Thoracic aorta (tissue), 2 donors: ENCODE measurements at places on chromosomes 3 and 15. TPM values are rescaled to one million over a fixed set of nuclear protein-coding genes. Genes with fewer than 3 reads are reported as not detected.

The BNIP2 gene
- 126 TPM for total RNA-seq

The JAGN1 gene
- total RNA-seq, result 21.5 TPM

GRCh38 chr3:55066551-55067047 is 138.7 kb upstream of the LRTM1 start:
- H3K27ac ChIP-seq, result no peak overlapping the region

GRCh38 chr3:76570436-76571057 is 469.4 kb upstream of the ROBO2 start:
- H3K4me3 ChIP-seq, result no peak overlapping the region
- no peak overlapping the region for H3K27ac ChIP-seq
- DNase-seq, result no peak
- H3K27me3 ChIP-seq, result no peaks in the 10 kb centered on the region
- no peaks in the 10 kb centered on the region for H3K4me1 ChIP-seq

- no peak overlapping the region for H3K4me3 ChIP-seq
- H3K27ac ChIP-seq, result no peak overlapping the region
- H3K27me3 ChIP-seq, result no peaks in the 10 kb centered on the region
- no peaks in the 10 kb centered on the region for H3K36me3 ChIP-seq
- peaks cover 16% of the 10 kb centered on the region for H3K4me1 ChIP-seq
- no peak for DNase-seq
These were observed 106.5 kb downstream of the KLF13 start for GRCh38 chr15:31433091-31433490.

GRCh38 chr3:98021830-98022560 is 13.1 kb downstream of the GABRR3 start:
- no peaks in the 10 kb centered on the region for H3K27me3 ChIP-seq
- H3K27ac ChIP-seq, result no peak overlapping the region
- no peak overlapping the region for H3K4me3 ChIP-seq
- DNase-seq, result no peak
- no peaks in the 10 kb centered on the region for H3K4me1 ChIP-seq

DNA sequence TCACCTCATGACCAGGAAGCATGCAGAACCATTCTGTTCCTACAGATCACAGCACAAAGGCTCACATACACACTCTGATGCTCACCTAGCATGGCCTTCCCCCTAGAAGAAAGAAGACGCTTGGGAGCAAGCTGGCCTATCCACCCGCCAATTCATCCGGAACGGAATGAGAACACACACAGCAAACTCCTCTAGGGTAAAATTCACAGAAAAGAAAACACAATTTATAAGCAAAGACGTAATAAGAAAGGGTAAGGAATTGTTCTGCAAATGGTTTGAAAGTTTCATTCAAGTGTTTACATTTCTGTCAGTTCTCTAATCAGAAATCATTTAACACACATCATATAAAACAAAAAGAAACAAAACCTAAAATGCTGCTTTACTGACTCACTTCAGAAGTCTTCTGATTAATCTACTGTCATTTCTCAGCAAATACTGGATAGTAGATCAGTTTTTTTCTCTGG is 218.1 kb downstream of the OSBPL10 start:
- H3K36me3 ChIP-seq, result no peaks in the 10 kb centered on the region
- no peak overlapping the region for H3K4me3 ChIP-seq
- H3K4me1 ChIP-seq, result no peaks in the 10 kb centered on the region

- peak overlapping the region; percentile 50 for H3K4me3 ChIP-seq
- no peaks in the 10 kb centered on the region for H3K27me3 ChIP-seq
- no peak for DNase-seq
- no peaks in the 10 kb centered on the region for H3K36me3 ChIP-seq
- H3K4me1 ChIP-seq, result peaks cover 23% of the 10 kb centered on the region
These were observed 4.8 kb downstream of the RARRES1 start for GRCh38 chr3:158727206-158728060.

DNA sequence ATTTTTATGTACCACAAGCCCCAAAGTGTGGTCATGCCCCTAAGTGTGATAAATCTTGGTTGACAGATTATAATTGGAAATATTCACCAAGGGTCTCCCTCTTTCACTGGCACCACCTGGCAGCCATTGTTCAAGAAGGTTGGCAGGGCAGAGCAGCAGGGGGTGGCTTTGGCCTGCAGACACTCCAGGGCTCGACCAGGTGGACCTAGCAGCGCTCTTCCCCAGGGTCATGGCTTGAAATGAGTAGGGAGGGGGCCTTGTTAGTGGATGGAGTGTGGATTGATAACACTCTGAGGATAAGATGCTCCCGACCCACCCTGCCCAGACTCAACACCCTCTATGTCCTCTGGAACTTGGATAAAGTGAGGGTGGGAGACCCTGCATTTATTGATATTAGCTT is 58.2 kb upstream of the KLHL25 start:
- no peaks in the 10 kb centered on the region for H3K36me3 ChIP-seq
- no peak for DNase-seq
- no peaks in the 10 kb centered on the region for H3K27me3 ChIP-seq
- H3K27ac ChIP-seq, result no peak overlapping the region

The UROC1 gene
- not detected for total RNA-seq

GRCh38 chr15:67915461-67916374 is 75.9 kb upstream of the RNU6-1 start:
- H3K4me1 ChIP-seq, result peaks cover 42% of the 10 kb centered on the region
- H3K4me3 ChIP-seq, result peak overlapping the region; percentile 50

- H3K4me1 ChIP-seq, result peaks cover 12% of the 10 kb centered on the region
- no peak overlapping the region for H3K4me3 ChIP-seq
- no peak overlapping the region for H3K27ac ChIP-seq
- H3K27me3 ChIP-seq, result no peaks in the 10 kb centered on the region
These were observed 3.1 kb downstream of the CMTM6 start for GRCh38 chr3:32499585-32499984.

- H3K36me3 ChIP-seq, result no peaks in the 10 kb centered on the region
- H3K27ac ChIP-seq, result no peak overlapping the region
- DNase-seq, result no peak
- peaks cover 15% of the 10 kb centered on the region for H3K4me1 ChIP-seq
- no peaks in the 10 kb centered on the region for H3K27me3 ChIP-seq
- no peak overlapping the region for H3K4me3 ChIP-seq
These were observed 15.6 kb upstream of the KY start for GRCh38 chr3:134666466-134666865.

The SERPINI2 gene
- total RNA-seq, result not detected
